ENCODE measurements at places on chromosomes 2 and 18. TPM values are rescaled to one million over a fixed set of nuclear protein-coding genes. Genes with fewer than 3 reads are reported as not detected.
A peak's percentile ranks its signal among the peaks of the same experiment; 100 is the strongest.

The GPAT2 gene
- total RNA-seq: 3.0 TPM

The TMEM150A gene
- total RNA-seq: 31.9 TPM

The FEZ2 gene
- total RNA-seq: 38.8 TPM

The GNAL gene
- 3.9 TPM for total RNA-seq

The RBMS1 gene
- 36.2 TPM for total RNA-seq

DNA sequence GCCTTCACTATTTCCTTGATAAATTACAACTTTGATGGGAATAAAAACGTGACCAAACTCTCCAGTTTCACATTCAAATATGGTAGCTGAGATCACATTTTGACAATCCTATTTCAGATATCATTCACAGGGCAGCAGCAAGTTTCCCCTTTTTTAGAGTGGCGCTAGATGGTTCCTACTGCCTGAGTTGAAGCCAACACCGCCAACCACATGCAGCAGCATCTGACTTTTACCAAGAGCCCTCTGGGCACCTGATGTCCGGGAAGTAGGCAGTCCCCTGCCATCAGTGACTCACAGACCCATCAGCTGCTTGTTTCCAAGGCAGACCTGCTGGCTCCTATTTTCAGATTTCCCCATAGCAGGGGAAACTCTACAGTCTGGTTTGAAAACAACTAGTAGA, 4.0 kb upstream of the MREG start:
- no peak for DNase-seq

GRCh38 chr18:72672364-72673184, 128.4 kb upstream of the CBLN2 start:
- no peak for DNase-seq

GRCh38 chr2:43540021-43540779, 55.6 kb downstream of the THADA start:
- DNase-seq: peak; percentile 69

GRCh38 chr2:84077496-84077895, 381.6 kb downstream of the SUCLG1 start:
- DNase-seq: peak; percentile 13

DNA sequence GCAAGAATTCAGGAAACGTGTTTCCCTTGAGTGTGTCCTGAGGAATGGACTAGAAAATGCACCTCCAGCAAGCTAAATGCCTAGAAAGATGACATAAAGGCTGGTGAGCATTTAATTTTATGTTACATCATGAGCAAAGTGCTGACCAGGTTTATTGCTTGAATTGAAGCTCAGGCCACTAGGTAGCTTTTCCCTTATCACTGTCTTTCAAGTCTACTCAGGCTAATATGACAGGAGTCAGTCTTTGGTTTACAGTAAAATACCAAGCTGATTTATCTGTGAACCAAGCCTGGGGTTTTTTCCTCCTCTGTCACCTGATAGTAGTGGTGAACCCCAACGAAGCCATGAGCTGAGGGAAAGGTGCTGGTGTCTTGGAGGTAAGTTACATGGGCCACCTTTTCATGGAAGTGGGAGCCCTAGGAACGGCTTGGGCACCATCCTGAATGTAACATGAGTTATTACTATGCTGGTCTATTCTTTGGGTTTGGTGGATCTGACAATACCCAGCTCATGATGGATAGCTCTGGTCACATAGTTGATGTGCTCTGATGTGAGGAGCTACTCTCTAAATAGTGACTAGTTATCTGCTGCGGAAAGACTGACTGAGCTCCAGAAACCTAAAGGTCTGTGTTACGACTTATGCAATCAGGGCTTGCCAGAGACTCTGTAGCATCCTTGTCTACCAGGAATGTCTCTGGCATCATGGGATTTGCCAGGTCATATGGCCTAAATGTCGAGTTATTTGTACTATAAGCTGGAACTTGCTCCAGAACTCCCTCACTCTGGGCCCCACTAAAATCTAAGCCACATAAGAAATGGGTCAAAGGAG, 39.8 kb downstream of the NUP35 start:
- DNase-seq: no peak

- DNase-seq: no peak
Observed at GRCh38 chr2:240126731-240127130, 9.4 kb downstream of the COPS9 start.

DNA sequence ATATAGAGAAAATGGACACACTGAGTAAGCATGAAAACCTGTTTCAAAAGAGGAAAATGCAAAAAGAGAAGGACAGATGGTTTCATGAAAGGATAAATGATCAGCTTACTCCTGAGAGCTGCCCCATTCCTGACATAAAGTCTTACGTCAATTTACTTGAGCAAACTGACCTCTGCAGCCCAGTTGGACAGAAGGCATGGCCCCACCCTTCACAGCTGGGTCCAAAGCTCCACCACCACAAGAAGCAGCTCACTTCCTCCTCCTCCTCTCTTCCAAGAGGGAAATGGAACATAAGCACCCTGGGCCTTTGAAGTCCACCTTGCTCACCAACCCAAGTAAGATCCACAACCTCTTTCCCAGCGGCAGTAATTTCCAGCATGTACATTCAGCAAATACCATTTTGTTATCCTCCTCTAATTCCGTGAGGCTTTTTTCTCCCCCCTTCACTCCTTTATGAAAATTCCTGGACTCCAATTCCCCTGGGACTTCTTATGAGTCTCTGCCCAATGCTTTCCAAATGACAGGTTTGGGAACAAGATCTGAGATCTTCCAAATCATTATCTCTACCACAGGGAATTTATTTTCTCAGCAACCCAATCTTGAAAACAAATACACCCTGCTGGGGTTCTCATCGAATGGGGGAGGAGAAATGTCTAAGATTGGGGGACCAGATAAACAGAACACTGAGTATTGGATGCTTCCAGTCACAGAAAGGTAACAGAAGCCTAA, 10.1 kb downstream of the COL4A4 start:
- DNase-seq: peak; percentile 74

GRCh38 chr2:36777788-36778187, 81.3 kb downstream of the VIT start:
- DNase-seq: no peak

DNA sequence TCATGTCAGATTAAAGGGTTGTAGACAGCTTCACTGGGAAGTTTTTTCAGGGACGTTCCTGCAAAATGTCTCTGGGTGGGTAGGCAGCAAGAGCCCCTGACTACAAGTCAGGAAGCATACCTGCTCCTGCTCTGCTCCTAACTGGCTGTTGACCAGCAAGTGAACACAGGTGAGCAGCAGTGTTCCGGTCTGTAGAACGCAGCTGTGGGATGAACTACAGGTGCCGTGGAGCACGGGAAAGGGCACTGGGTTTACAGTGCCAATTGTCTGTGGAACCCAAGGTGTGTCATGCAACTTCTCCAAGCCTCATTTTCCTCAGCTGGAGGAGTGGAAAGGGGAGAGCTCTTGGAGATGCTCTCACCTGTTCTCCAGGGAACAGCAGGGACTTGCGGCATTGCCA, 6.6 kb downstream of the ASB18 start:
- no peak for DNase-seq

DNA sequence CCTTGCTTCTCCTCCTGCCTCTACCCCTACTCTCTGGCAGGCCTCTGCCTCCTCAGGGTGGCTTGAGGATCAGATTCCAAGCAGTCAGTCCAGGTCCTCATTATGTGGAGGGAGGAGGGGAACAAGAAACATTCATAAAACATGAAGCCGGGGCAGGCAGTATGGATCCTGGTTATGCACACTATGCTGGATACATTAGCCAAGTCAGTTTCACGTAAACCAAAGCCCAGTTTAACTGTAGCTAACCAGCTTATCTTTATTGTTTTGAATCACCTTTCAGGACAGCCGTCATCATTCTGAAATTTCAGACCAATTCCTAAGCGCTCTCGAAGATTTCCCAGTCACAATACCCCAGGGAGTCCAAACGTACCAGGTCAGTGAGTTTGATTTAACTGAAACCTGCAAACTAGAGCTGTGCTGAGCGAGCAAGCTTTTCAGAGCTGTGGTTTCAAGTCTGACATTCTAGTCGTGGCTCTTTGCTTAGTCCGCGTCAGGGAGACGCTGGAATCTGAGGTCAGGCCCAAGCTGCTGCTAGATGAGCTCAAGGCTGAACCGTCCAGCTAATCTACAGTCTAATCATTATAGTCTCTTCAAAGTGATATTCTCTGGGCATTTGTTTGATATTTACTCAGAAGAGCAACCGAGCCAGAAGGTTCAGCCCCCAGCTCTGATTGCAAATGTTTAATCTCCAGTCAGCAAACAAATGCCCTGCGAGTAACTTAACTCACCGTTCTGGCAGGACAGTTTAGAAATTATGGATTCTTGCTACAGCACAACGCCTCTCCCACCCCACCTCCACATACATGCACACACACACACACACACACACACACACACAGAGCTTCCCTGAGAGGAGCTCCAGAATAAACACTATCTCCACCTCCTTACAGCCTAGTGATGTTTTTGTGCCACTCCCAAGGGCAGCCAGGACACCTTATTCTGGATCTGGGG, 63.8 kb upstream of the BZW1 start:
- no peak for DNase-seq

GRCh38 chr2:11692966-11693521, 23.0 kb upstream of the NTSR2 start:
- peak; percentile 90 for DNase-seq

GRCh38 chr18:8794156-8794933, 89.0 kb downstream of the MTCL1 start:
- DNase-seq: no peak

DNA sequence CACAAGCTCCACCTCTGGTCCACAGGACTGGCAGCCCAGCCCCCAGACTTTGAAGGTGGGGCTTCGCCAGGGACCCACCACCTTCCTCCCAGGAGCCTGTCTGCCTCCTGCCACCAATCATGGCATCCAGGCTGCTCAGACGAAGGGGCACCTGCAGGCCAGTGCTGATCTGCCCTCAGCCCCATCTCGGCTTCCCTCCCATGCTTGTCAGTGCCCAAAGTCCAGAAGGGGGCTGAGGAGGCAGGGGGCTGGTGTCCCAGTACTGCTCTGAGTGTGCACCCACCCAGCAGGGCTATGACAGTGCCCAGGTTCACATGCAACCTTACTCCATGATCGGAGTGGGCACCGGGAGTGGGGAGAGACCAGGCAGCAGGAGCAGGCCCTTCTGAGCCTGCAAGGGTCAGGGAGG, 25.3 kb upstream of the RUFY4 start:
- no peak for DNase-seq

- no peak for DNase-seq
Observed at GRCh38 chr2:187453078-187453641, 5.1 kb upstream of the CALCRL start.

GRCh38 chr2:9310377-9310776, 103.8 kb downstream of the ASAP2 start:
- peak; percentile 26 for DNase-seq

GRCh38 chr18:51168026-51168742, 29.3 kb downstream of the MEX3C start:
- DNase-seq: no peak
